Hepatocyte (in vitro differentiated cells): ENCODE measurements at places on chromosomes 13 and 19.
A peak's percentile ranks its signal among the peaks of the same experiment; 100 is the strongest.

DNA sequence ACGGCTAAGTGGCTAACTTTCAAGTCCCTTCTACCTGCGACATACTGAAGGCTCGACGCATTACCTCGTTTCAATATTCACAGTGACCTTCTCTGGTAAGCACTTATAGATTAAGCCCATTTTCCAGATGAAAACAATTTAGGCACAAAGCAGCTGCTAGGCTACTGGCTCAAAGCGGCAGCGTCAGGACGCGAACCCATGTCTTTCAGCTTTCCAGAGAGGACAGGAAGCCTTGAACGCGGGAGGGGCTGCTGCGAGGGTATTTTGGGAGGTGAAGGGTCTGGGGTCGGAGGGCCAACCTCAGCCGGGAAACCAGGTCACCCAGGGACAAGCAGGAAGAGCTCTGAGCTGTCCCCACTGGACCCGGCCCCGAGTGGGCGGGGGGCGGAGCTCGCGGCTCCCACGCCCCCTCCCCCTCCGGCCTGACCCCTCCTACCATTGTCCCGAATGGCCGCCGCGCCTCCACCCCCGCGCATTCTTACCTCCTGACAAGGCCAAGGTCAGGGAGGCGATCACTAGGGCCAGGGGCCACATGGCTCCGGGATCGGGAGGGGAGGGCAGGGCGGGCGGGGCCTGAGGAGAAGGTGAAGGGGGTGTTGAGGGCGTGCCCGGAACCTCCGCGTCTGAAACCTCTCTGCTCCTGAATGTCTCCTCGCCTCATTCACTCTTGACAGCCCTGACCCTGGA, at the start of gene KLK13:
Gene KLK13, minus strand, starts transcription at position 559 of the 687 bp plus-strand sequence. Its CDS starts 25 bp downstream, at position 534.
- peak; percentile 63 for DNase-seq

DNA sequence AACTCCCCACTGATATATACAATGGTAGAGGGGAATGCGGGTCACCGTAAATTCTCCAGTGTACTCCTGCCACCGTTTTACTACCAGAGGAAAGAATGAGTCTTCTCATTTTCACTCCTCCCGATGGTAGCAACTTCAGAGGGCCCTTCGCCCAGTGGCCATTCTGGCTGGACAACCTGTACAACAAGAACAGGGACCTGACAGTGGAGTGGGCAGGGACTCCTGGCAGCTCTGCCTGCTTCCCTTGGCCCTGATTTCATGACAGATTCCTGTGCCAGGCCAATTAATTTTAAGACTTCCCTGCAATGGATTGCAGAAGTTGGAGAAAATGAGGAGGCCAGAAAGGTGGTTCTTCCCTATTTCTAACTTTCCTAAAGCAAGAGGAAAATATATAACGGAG, 148.9 kb downstream of the GPC6 start:
- no peak for DNase-seq

DNA sequence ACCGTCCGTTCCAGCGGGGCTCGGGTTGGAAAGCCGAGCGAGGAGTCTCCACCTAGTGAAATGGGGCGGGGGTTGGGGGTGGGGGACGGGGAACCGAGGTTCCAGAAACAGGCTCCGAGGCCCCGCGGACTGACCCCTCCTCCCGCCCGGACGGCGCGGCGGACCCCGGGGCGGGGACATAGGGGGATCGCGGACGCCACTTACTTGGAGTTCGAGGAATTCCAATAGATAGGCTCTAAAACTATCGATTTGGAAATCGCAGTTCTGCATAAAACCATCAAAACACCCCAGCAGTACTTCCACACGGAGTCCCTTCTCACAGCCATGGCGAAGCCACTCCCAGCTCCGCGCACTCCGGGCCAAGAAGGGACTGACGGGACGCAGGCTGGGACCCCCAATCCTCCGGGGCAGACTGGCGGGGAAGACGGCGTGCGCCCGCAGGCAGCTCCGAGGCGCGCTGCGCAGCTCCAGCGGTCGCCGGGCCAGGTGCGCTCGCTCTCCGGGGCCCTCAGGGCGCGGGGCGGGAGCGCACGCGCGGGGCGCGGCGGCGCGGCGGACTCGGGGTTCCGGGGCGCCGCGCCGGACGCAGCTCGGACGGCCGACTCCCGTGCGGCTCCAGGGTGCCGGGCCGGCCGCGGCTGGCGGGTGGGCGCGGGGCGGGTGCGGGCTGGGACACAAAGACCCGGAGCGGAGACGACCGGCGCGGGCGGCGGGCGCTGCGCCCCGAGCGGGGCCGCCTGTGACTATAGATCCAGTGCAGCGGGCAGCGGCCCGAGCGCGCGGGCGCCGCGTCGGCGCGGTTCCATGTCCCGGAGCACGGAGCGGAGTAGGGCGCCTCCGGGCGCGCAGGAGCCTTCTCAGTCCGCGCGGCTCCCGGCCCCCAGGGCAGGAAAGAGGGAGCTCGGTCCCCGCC, 567 bp downstream of the EFNB2 start:
- peak; percentile 49 for DNase-seq

DNA sequence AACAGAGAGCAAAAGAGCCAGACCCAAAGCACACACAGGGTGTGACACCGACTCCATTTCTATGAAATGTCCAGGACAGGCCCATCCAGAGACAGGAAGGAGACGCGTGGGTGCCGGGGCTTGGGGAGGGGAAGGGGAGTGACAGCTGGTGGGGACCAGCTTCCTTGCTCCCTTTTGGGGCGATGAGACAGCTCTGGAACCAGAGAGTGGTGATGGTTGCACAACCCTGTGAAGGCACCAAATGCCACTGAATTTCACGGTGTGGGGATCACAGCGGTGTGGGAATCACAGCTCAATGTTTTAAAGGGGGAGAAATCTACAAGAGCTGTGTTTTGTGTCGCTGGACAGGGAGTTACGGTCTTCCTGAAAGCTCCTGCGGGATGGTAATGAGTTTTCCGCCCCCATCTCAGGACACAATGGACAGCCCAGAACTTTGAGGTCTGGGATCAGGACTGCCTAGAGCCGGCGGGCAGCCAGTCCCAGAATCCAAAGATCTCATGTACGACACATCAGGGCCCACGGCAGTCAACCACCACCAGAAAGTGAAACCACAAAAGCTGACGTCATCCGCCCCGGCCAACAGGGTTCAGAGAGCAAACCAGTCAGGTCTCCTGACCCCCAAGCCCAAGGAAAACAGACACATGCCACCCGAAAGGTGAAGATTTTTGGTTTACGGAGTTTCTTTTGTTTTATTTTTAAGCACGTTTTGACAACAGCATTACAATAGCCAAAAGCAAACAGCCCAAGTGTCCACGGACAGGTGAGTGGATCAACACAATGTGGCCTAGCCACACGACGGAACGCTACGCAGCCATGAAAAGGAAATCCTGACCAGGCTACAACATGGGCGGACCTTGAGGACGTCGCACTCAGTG, 7.3 kb downstream of the SGTA start:
- peak; percentile 35 for DNase-seq

GRCh38 chr13:38384171-38384570, 34.5 kb downstream of the UFM1 start:
- no peak for DNase-seq

GRCh38 chr13:28653111-28653510, 5.8 kb upstream of the POMP start:
- no peak for DNase-seq

GRCh38 chr13:32549788-32550187, 11.2 kb upstream of the N4BP2L2 start:
- peak; percentile 13 for DNase-seq

DNA sequence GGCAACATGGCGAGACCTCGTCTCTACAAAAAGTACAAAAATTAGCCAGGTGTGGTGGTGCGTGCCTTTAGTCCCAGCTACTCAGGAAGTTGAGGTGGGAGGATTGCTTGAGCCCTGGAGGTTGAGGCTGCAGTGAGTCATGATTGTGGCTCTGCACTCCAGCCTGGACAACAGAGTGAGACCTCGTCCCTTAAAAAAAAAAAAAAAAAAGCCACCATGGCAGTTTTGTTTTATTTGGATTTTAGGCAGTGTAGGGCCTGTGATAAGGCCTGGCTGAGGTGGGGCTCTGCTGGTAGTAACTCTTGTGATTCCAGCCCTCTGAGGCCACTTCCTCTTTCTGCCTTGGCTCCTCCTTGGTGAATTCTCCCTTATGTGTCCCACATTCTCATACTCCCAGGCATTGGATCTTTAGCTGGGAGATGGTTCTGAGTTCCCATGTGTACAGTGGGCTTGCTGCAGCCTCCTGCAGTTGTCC, 39.2 kb downstream of the GATAD2A start:
- DNase-seq, result no peak

DNA sequence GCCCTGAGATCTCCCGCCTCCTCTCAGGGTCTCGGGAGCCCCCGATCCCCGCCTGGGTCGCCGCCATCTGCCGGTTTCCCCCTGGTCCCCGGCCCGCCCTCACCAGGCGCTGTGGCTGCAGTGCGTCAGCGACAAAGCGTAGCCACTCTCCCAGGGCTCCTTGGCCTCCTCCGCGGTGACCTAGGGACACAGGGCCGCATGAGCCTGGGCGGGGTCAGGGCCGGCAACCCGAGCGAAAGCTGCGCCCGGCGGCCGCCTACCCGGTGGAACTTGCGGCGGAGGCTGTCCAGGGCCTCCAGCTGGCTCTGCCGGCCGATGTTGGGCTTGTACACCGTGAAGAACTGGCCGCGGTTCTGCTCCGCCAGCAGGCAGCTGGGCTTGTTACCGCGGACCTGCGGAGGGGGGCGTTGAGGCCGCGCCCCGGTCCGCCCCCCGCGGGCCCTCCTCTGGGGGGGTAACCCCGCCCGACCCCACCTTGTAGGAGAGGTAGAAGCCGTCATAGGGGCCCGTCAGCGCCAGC, 5.3 kb downstream of the GPX4 start:
- DNase-seq, result no peak
